Karpas-422 (cell line): ENCODE measurements at places on chromosomes 4 and X. TPM values are rescaled to one million over a fixed set of nuclear protein-coding genes. Genes with fewer than 3 reads are reported as not detected.

RHOXF2 gene
- total RNA-seq = not detected in 2 replicates

TLR1 gene
- 36.0 and 103 TPM in 2 replicates for total RNA-seq

MAGIX gene
- 1.7 TPM in 1 of 2 replicates, not detected in the other for total RNA-seq

DNA sequence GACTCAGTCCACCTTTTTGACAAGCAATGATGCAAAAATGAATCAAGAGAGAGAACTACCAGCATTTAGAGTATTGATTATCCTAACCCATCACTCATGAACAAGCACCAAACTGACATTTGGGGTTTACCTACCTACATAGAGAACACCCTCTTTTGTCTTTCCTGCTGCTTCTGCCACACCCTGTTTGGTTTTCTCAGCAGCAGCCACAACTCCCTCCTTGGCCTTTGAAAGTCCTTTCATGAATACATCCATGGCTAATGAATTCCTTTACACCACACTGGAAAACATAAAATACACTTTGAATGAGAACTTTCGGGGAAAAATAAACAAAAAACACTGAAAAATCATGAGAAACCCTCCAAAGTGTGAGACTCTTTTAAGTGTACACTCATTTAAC is 1.5 kb downstream of the SNCA start:
- DNase-seq = no peak

CABS1 gene
- not detected in 2 replicates for total RNA-seq

GRCh38 chrX:153423652-153424051 is 12.4 kb downstream of the ZFP92 start:
- DNase-seq = no peak

GRCh38 chr4:119795986-119796578 is 167.5 kb upstream of the PDE5A start:
- DNase-seq = no peak

KDR gene
- total RNA-seq = not detected in 2 replicates

GRCh38 chrX:128518508-128518907 is 466.3 kb upstream of the ACTRT1 start:
- DNase-seq = peak; percentile 70

GRCh38 chrX:119340606-119341205 is 58.4 kb upstream of the SLC25A43 start:
- DNase-seq = no peak

- DNase-seq = no peak
Measured at GRCh38 chrX:46576458-46576857, 2.9 kb downstream of the CHST7 start.

CMC4 gene
- total RNA-seq = 15.8 and 36.1 TPM in 2 replicates

DNA sequence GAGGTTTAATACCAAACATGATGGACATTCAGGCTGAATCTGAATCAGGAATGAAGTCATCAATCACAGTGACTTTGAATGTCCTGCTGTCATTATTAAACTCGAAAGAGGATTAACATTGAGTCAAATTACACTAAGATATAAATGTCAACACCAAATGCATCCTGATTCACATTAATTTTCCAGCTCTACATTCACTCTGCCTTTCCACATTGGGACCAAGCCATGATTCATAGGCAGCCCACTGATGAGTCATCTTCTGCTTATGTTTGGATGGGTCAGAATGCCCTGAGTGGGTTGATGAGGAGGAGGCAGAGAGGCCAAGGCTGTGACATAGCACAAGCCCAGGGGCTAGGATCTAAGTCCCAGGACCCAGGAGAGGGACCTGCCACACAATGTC is 247.6 kb upstream of the RPS6KA3 start:
- DNase-seq = no peak

- no peak for DNase-seq
Measured at GRCh38 chr4:112144546-112145325, 518 bp upstream of the FAM241A start.

SHISA3 gene
- not detected in 2 replicates for total RNA-seq

TLR3 gene
- total RNA-seq = 4.3 and 9.7 TPM in 2 replicates

GRCh38 chrX:154411981-154412340 is 622 bp downstream of the TAFAZZIN start:
- DNase-seq = peak; percentile 82

CYLC1 gene
- total RNA-seq = not detected in 2 replicates

TXK gene
- total RNA-seq = not detected in 2 replicates

MAGEA11 gene
- total RNA-seq = not detected in 2 replicates

MAGEB6B gene
- not detected in 2 replicates for total RNA-seq

NPY1R gene
- not detected in 2 replicates for total RNA-seq

DNA sequence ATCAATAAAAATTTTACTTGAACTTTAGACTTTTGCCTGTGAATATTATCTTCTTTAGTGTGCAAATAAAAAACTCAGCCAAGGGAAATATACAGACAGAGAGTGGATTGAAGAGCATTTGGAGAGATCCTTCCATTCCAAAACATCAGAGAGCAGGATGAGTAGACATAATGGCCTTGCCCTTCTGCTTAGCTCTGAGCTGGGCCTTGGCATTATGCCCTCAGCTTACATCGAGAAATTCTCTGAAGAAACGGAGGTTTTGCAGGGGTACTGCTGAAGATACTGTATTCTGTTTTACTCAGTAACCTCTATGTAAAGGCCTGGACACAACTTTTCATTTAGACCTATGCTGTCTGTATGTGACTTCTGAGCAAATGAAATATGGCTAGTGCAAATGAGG is 317.4 kb downstream of the STIM2 start:
- no peak for DNase-seq

SSX1 gene
- total RNA-seq = not detected in 2 replicates

GRCh38 chr4:72031868-72032608 is at the start of gene NPFFR2:
Gene NPFFR2 (plus strand): TSS chr4:72032000. CDS start chr4:72128592, 96,592 bp downstream.
- DNase-seq = no peak

GRCh38 chr4:107258359-107258758 is 222.2 kb upstream of the DKK2 start:
- DNase-seq = no peak

PDLIM5 gene
- 30.2 and 53.8 TPM in 2 replicates for total RNA-seq

DNA sequence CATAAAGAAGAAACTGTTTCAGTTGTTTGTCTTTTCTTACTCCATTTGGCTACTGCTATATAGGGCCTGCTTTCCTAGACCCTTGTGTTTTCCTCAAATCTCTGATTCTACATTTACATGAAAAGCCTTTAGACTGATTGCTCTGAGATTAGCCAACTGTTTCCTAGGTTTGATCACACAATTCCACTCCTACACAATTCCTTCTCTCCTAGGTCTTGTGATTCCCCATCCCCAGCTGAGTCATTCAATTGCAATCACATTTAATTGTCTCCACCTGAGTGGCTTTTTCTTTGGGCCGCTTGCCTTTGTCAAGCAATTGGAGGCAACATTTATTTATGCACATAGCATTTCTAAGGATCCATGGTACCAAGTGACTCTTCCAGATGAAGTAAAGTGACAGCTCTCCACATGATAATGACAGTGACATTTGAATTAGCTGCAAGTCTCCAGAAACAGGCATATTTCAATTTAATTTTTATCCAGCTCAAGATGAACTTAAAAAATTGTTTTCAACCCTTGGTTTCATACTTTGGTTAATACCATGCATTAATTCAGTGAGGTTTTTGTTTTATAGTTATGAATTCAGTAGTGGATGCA is 35.8 kb downstream of the ATXN3L start:
- DNase-seq = no peak

- no peak for DNase-seq
Measured at GRCh38 chr4:123298801-123299200, 97.8 kb upstream of the SPRY1 start.

GPM6B gene
- total RNA-seq = not detected in 2 replicates

- no peak for DNase-seq
Measured at GRCh38 chrX:103831342-103831802, 685 bp downstream of the RAB9B start.

- no peak for DNase-seq
Measured at GRCh38 chrX:44708470-44708869, 135.4 kb upstream of the DUSP21 start.
